Amniotic epithelial cell (primary cell): ENCODE measurements at places on chromosomes 11 and 22.

DNA sequence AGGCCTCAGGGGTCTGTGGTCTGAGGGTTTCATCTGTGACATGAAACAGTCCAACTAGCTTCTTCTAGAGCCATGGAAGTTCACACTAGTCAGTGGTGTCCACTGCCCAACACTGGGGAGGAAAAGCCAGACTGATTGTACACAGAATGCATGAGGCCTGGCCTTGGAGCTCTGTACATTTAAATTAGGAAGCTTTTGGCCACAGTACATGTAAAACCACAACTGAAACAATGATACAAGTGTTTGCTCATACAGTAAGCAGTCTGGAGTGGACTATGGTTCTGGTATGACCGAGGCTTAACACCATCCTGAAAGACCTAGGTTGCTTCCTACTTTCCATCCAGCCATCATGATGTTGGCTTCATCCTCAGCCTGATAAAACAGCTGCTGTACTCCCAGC is 73.8 kb upstream of the SESN3 start:
- DNase-seq = no peak

DNA sequence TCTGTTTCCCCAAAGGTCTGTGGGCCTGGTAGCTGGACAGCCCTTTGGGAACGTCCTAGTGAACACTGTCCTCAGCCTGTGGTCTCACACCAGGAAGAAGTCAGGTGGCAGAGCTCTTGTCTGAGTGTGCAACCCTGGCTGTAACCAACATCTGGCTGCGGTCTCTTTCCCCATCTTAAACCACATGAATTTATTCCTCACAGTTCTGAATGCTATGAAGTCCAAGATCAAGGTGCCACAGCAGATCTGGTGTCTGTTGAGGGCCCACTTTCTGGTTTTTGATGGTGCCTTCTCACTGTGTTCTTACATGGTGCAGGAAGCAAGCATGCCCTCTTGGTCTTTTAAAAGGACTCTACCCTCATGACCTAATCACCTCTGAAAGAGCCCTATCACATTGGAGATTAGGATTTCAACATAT is 2.7 kb downstream of the UPB1 start:
- DNase-seq = peak; percentile 29

GRCh38 chr22:40484906-40485669 is 114.7 kb downstream of the SGSM3 start:
- DNase-seq = no peak

- DNase-seq = no peak
Measured at GRCh38 chr11:66880496-66881450, 23.9 kb downstream of the LRFN4 start.

DNA sequence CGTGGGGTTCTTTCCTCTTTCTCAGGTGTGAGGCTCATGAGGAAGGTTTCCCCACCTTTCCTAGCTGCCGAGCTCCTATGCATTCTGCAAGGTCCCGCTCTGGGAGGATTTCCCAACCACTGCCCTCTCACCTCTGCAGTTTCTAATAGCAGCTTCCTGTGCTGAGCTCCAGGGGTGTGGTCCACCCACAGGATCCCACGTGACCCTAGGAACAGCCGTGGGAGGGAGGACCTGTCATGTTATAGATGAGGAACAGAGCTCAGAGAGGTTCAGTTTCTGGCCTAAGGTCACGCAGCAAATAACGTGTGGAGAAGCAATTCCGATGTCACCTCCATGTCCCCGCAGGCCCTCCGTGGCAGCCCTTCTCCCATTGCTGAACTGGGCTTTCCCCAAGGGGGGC is 38.5 kb downstream of the FLRT1 start:
- peak; percentile 33 for DNase-seq

DNA sequence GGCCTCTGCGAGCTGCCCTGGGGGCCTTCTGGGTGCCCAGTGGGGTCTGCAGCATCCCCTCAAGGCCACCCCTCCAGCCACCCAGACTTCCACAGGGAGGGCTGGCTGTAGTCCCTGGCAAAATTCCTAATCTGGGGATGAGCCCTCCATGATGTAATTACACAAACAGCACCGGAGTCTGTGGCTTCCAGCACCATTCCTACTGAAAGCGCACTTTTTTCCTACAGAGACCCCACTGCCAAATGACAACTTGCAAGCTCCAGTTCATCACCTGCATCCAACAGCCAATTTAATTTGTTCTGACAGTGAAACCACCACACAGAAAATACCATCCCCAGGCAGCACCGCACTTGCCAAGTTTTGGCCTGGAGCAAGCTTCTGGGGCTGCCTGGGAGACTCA is 70.4 kb downstream of the TRMU start:
- DNase-seq = no peak

- peak; percentile 29 for DNase-seq
Measured at GRCh38 chr11:31958076-31958735, 132.7 kb upstream of the RCN1 start.

GRCh38 chr11:15112131-15112541 is 2.6 kb upstream of the INSC start:
- DNase-seq = no peak

- DNase-seq = peak; percentile 77
Measured at GRCh38 chr11:96215110-96215782, 127.7 kb downstream of the MAML2 start.

GRCh38 chr22:20198557-20199319 is 47.9 kb upstream of the CCDC188 start:
- DNase-seq = no peak

- DNase-seq = no peak
Measured at GRCh38 chr11:12215181-12215593, 104.8 kb downstream of the MICAL2 start.

GRCh38 chr22:44930711-44931035 is 79.1 kb downstream of the PHF21B start:
- DNase-seq = no peak

GRCh38 chr11:22703591-22703990 is 37.2 kb downstream of the GAS2 start:
- DNase-seq = no peak

DNA sequence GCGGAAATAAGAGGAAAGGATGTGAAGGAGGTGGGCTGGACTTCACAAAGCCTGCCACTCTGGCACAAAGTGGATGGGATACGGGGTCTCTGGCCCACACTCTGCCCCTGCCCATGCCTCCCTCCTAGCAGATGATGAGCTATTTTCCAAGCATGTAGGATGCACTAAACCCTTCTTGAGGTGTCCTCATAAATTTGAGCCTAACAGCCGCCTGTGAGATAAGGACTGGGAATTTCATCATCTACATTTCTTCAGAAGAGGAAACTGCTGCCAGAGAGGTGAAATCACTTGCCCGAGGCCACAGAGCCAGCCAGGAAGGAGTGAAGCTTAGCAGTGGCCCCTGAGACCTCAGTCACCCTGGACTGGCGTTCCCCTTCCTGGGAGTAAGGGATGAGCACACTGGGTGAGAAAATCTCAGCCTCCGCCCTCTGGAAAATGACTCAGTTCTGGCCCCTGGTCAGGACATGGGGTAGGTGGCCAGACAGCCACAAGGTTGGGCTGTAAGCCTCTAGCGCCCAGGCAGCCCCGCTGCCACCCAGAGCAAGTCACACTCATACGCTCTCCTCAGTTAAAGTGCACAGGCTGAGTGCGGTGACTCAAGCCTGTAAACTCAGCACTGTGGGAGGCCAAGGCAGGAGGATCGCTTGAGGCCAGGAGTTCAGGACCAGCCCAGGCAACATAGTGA is 27.9 kb downstream of the MB start:
- DNase-seq = peak; percentile 99

- peak; percentile 89 for DNase-seq
Measured at GRCh38 chr11:59556115-59556916, 45.0 kb downstream of the OR4D9 start.

DNA sequence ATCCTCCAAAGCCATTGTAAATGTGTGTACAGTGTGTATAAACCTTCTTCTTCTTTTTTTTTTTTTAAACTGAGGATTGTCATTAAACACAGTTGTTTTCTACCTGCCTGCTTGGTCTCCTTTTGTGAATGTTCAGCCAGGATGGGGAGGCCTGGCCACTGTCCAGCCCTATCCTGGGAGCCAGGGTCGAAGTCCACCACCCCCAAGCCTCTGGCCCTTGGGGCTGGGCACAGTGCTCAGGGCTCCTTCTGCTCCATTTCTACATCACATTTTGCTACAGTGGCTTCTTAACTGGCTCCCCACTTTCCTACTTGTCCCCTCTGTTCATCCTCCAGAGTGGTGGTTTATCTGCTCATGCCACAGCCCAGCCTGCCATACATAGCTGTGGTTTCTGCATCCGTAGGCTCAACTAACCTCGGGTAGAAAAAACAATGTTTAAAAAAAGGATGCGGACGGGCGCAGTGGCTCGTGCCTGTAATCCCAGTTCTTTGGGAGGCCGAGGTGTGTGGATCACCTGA is 2.5 kb upstream of the SMARCB1 start:
- peak; percentile 81 for DNase-seq

- DNase-seq = no peak
Measured at GRCh38 chr11:133829566-133829965, 15.7 kb downstream of the SPATA19 start.

GRCh38 chr11:115981104-115981481 is 476.9 kb upstream of the CADM1 start:
- no peak for DNase-seq

DNA sequence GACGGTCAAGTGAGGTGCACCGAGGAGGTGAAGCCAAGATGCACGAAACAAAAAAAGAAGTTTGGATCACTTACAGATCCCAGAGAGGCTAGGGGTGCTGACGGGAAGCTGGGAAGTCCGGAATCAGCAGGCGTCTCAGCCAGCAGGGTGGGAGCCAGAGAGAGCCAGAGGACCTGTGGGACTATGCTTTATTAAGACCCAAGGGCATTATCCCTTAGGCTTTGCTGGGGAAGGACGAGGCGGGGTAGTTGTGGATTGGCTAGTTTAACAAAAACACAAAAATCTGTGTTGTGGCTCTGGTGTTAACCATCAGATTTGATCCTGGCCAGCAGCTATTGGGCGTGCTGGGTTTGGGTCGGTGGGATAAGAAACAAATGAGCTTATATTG is 427.1 kb downstream of the DYNC2H1 start:
- DNase-seq = no peak

- DNase-seq = no peak
Measured at GRCh38 chr11:83027794-83028193, 43.9 kb downstream of the RAB30 start.

DNA sequence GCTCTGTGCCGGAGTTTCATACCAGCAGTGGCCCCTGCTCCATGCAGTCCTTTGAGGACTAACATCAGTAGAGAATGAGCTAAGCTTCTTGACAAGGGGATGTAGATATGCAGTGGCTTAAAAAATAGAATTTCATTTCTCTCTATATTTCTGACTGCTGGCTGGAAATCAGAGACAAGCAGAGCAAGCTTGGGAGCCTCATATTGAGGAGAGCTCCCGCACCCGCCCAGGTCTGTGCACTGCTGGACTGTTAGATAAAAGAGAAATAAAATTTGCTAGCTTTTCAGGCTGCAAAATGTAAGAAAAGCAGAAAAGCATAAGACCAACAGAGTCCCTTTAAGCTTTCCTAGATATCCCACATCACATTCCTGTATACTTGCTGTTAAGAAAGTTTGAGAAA is 31.4 kb downstream of the MMP7 start:
- DNase-seq = no peak
